ENCODE measurements at places on chromosomes 5 and 9. TPM values are rescaled to one million over a fixed set of nuclear protein-coding genes. Genes with fewer than 3 reads are reported as not detected.

The DMGDH gene
- 0.15 TPM for total RNA-seq

The F2RL2 gene
- 0.25 TPM for total RNA-seq

The PTGDS gene
- total RNA-seq = not detected

The SLC6A7 gene
- not detected for total RNA-seq

The CAAP1 gene
- 11.3 TPM for total RNA-seq

The ARSI gene
- total RNA-seq = 0.49 TPM

The PSAT1 gene
- total RNA-seq = 42.6 TPM

The SMIM33 gene
- total RNA-seq = not detected

The ADAMTSL2 gene
- not detected for total RNA-seq

The MROH2B gene
- total RNA-seq = not detected

The PFDN1 gene
- 146 TPM for total RNA-seq

The ORM2 gene
- not detected for total RNA-seq

The TLN1 gene
- total RNA-seq = 304 TPM

The KCNIP1 gene
- 0.20 TPM for total RNA-seq

The GPR21 gene
- total RNA-seq = not detected

The GMCL2 gene
- total RNA-seq = not detected

The TBC1D13 gene
- 26.0 TPM for total RNA-seq

The LCNL1 gene
- total RNA-seq = not detected

The PCDHB12 gene
- total RNA-seq = 0.13 TPM

The PDE8B gene
- not detected for total RNA-seq

The DNAI1 gene
- not detected for total RNA-seq

The SLC25A48 gene
- total RNA-seq = not detected

The CCDC171 gene
- 0.94 TPM for total RNA-seq

Measured in mammary microvascular endothelial cell (primary cell).